A549 (cell line): ENCODE measurements at places on chromosomes 6 and 20.
A peak's percentile ranks its signal among the peaks of the same experiment; 100 is the strongest.

DNA sequence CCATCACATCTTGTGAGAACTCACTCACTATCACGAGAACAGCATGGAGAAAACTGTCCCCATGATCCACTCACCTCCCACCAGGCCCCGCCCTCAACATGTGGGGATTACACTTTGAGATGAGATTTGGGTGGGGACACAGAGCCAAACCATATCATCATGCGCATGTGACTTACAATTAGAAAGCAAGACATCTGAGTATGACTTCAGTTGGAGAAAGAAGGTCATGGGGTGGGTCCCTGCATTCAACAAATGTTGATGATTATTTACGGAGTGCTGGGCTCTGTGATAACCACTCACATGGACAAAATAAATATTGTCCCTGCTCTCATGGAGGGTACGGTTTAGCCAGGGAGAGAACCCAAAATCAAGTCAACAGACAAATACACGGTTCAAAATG, 37.9 kb downstream of the VSTM2L start:
- DNase-seq: no peak

DNA sequence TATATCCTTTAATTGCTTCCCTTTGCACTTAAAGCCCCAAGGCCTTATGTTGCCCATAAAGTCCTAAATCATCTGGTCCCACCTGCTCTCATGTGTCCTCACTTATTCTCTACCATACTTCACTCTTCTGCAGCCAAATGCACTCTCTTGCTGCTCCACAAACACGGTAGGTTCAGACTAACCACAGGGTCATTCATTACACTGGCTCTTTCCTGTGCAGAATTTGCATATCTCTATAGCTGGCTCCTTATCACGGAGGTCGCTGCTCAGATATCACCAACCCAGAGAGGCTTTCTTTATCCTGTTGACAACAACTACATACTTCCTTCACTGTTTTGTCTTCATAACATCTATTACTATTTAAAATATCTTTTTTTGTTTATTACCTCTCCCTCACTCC, 86.8 kb downstream of the MOXD1 start:
- DNase-seq: no peak

- no peak for DNase-seq
These were observed 68.6 kb downstream of the THBS2 start for GRCh38 chr6:169185011-169185521.

DNA sequence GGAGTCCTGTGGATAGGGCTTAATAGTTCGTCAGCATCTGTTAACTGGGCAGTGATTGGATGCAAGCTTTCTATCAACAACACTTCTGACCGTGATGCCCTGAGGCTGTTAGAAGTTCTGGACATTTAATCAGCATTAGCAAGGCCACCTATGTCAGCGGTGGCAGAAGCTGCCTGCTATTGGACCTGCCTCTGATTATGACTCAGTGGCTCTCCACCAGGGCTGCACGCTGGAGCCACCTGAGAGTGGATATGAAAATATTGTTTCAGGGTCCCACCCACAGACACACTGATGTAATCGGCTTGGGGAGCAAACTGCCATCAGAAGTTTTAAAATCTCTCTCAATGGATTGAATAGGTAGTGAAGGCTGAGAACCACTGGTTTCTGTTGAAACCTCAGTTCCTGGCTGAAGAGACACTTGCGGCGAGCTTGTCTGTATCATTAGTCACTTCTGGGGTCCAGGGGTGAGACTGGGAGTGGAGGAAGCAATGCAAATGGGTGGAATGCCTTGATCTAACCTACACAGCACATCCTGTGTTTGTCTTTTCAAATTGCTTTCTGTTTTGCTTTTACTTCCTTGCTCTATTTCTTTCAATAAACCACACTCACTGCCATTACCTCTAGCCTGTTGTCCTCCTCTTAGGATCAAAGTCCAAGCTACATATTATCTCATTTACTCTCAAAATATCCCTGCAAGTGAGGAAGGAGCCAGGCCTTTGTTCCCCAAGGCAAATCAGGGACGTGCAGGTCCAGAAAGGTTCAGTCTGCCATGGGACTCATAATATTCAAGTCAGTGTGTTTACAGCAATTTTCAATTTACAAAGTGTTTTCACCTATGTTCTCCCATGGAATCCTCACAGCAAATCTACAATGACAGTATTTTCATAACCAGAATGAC, 4.2 kb downstream of the CLIC5 start:
- DNase-seq: no peak

GRCh38 chr6:125835221-125835744, 44.5 kb downstream of the NCOA7 start:
- DNase-seq: no peak

DNA sequence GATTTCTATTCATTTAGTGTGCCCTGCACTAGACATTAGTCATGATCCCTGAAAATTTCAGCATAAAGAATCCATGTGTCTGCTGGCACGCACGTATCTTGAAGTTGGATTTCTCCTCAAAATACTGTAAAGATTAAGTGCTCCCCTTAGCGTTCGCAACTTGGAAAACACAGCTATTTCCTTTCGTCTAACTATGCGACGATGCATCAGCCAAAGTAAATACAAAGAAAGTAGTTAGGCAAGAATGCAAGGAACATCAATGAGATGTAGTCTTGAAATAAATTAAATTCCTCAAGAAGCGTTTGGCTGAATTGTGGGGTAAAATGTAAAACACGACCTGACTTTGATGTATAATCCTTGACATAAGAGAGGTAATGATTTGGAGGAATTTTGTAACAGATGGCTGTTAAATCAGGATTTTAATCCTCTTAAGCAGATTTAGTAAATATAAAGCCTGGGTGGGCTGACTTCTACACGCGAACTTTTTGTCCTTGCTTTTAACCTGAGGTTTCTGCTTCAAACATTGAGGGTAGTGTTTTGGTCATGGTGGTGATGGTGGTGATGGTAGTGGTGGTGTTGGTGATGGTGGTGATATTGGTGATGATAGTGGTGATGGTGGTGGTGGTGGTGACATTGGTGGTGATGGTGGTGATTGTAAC, 88.2 kb downstream of the FOXF2 start:
- DNase-seq: peak; percentile 18

DNA sequence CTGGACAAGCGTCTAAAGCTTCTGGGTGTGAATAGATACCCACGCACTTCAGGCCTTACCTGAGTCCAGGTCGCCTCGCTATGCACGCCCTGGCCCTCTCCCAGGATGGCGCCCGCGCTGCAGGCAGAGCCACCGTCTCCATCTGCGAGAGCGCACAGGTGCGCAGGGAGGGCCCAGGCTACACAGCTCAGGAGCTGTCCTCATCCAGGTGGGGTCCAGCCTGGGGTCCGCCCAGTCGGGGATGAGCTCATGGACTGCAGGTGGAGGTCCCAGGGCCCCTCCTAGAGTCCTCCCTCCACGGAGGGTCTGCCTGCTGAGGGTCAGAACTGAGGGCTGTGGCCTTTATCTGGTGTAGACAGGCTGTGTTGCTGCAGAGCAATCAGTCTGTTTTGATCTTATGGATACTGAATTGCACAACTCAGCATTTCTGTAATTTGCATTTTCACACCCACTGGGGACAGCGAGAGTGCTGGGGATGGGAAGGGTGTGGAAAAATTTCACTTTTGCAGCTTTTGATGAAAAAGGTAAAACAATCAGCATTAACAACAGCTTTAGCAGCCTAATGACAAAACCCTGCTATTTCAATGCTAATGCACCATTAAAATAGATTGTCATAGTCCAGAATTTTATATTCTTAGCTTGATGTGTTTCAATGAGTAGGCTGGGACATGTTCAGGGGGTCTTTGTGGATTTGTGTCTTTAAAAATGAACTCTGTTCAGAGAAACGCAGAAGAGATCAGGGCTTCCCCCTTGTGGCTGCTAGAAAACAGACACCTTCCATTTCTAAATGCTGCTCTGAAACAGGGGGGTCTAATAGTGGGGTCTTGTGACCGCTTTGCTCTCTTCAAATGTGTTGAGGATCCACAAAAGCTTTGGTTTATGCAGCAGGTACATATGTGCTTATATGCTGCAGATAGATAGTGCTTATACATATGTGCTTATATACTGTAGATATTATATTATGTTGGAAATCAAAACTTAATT, 77.8 kb upstream of the PHACTR3 start:
- DNase-seq: peak; percentile 22

DNA sequence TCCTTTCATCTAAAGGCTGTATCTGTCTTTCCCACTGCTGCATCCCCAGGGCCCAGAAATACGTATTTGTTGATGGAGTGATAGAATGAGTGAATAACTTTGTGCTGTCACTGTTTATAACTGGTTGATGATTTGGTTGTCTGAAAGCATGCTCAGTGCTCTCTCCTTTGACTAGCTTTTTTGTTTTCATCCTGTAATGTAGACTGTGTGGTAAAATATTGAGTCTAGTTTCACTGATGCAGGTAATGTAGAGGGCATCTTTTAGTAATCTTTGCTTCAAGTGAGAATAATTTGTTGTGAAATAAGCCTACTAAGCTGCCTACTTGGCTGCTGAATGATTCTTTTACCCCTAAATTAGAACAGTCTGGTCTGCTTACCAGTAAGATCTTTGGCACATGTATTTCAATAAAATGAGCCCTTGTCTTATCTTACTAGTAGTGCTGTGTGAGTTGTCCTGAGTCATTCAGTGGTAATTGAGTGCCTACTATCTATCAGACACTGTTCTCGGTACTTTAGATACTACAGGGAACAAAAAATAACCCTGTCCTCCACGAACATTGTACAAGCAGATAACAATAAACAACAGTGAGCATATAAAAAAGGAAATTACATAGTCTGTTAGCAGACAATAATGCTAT, 39.9 kb downstream of the MAPK14 start:
- DNase-seq: no peak

GRCh38 chr6:35668744-35669450, 19.8 kb downstream of the FKBP5 start:
- DNase-seq: no peak

DNA sequence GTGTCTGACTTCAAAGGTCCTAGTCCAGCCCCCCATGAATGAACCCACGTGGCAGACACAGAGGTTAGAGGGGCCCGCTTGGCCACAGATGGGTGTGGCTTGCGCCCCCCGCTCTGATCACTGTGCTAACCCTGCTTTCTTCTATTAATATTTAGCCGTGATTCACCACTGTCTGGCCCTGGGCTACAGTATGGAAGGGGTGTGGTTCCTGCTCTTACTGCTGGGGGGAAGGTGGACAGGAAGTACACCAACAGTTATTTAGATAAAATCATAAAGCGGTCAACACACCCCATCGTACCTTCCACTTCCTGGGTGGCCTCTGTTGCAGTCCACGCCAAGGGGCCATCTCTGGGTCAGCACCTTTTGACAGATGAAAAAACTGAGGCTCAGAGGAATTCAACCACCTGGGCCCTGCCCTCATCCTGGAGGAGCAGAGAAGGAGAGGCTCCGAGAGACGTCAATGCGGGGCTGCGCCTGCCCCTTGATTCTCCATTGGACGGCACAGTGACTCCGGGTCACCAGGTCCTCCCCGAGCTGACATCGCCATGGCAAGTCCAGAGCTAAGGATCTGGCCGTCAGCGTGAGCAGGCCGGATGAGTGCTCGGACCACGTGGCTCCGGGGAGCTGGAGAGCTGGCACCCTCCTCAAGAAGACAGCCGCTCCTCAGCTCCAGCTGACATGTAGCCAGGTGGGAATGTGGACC, 206.3 kb downstream of the PREX1 start:
- DNase-seq: peak; percentile 62

DNA sequence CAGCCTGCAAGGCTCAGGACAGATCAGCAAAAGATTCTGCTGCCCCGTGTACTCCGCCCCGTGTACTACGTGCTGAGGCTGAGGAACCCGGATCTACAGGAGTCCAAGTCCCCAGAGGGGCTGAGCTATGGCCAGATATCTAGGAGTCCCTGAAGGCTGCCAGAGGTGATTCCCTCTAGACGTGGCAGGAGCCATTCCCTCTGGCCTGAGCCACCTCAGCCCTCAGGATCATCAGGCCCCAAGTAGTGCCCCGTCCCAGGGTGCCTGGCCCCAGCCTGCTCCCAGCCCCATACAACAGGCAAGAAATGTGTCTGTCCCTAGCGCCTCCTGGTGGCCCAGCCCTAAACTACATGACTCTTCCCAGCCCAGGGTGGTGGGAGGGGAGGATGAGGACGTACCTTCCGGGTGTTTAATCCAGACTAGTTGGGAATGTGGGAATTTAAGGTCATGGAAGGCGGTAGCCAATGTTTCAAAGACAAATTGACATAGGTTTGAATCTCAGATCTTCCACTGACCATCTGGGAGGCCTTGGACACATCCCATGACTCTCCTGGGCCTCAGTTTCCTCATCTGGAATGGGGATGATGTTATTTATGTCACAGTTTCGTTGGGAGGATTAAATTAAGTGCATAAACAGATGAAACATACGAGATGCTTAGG, 49.4 kb upstream of the PTPN1 start:
- DNase-seq: peak; percentile 95

DNA sequence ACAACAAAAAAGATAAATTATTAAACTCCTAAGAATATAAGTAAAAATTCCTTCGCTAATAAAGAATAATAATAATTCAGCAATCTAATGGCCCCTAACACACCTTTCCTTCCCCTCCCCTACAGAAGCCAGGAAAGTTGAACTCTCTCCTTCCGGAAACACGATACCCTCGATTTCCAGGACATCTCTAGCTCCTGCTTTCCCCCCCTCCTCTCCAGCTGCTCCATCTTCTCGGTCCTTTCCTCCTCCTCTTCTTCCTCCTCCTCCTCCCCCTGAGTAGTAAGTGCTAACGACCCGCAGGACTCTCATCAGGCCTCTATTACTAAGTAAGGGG, 603 bp downstream of the TASP1 start:
- peak; percentile 33 for DNase-seq

- DNase-seq: no peak
These were observed 52.2 kb downstream of the RREB1 start for GRCh38 chr6:7159790-7160525.

DNA sequence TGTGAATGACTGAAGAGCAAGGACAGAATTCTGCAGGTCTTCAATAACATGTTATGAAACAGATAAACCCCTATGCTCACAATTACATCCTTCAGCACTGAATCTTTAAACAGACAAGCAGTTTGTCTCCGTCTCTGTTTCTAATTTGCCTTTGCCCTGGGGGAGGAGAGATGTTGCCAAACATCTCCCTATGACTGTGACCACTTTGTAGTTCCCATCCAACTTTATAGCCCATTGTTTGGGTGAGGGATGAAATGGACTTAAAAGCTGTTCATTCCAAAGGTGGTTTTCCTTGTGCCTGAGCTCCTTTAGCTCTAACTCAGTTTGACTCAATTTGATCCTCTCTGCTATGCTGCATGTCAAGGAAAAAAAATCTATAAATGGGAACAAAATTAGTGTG, 19.5 kb upstream of the ADTRP start:
- no peak for DNase-seq

DNA sequence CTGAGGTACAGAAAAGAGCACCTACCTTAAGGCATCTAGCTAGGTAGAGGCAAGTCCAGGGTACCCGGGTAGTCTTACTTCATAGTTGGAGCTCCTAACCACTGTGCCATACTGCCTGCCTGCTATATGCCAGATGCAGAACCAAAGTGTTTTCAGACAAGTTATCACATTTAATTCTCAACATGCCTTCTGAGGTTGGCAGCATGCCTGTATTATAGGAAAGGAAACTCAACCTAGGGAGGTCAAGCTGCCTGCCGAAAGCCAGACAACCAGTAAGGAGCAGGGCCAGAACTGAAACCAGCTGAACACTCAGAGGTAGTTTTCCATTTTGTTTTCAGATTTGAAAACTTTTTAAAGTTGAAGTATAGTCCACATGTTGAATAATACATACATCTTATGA, 5.4 kb downstream of the CTNNBL1 start:
- DNase-seq: no peak
